ENCODE measurements at places on chromosomes 12 and 14.

DNA sequence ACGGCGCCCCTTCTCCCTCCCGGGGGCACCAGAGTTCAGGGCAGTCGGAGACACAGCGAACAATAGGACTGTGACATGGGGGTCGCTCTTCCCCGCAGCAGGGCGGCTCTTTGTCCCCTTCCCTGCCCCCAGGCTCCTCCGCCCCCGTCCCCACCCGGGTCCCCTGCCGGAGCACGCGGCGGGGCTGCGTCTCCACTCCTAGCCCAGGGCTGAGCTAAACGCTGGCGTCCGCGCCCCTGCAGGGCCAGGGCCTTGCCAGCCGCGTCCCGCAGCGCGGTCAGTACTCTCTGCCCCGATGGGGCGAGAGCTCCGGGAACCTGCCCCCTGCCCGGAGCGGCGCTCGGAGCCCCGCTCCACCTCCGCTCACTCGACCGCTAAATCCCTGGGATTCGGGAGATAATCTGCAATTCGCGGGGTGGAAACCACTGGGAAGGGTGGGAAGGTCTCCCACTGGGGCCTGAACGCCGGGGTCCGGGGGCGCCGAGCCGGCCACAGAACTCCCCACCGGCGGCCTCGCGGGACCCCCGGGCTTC lies 825 bp upstream of the CCDC85C start:
- peak; percentile 33 for DNase-seq

DNA sequence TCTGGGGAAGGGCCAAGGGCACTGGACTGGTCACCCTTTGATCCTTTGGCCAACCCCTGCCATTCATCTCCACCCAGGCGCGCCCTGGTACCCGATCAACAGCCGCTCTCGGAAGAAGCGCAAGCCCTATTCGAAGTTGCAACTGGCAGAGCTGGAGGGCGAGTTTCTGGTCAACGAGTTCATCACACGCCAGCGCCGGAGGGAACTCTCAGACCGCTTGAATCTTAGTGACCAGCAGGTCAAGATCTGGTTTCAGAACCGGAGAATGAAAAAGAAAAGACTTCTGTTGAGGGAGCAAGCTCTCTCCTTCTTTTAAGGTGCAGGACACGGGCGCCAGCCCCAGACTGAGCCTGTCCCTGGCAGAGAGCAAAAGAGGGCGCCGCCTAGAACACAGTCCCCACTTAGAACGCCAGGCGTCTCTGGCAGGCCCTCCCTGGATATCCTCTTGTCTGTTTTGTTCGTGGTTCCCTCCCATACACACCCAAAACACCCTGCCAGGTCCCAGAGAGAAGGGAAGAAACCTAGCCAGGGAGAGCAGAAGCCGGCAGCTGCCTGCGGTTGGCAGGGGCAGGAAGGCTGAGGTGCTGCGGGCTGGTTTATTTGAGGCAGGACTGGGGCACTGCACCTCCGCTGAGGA lies 1.7 kb downstream of the HOXC12 start:
- DNase-seq, result no peak

- no peak for DNase-seq
Observed at GRCh38 chr14:103719751-103720150, 4.1 kb downstream of the ZFYVE21 start.

GRCh38 chr14:92952481-92953298 lies 29.7 kb downstream of the CHGA start:
- no peak for DNase-seq

- DNase-seq, result no peak
Observed at GRCh38 chr14:105158794-105159193, 9.8 kb downstream of the JAG2 start.
